ENCODE measurements at places on chromosomes 6 and 20.

DNA sequence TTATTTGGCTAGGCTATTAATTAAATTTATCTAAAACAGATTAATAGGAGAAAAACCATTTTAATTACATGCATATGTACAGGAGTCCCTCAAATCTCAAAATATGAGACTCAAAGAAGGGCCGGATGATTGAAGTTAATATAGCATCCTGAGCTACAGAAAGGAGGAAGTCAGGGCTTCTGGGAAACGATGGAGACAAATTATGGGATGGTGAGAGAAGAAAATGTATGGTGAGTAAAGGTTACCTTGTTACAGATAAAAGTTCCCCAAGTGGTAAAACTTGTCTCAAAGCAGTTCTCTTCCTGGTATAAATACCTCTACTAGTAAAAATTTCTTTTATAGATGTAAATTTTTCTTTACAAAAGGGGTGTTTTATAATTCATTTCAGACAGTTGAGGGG, 15.9 kb upstream of the BTN1A1 start:
- DNase-seq: no peak

GRCh38 chr6:33888664-33889200, 84.9 kb upstream of the MLN start:
- no peak for DNase-seq

DNA sequence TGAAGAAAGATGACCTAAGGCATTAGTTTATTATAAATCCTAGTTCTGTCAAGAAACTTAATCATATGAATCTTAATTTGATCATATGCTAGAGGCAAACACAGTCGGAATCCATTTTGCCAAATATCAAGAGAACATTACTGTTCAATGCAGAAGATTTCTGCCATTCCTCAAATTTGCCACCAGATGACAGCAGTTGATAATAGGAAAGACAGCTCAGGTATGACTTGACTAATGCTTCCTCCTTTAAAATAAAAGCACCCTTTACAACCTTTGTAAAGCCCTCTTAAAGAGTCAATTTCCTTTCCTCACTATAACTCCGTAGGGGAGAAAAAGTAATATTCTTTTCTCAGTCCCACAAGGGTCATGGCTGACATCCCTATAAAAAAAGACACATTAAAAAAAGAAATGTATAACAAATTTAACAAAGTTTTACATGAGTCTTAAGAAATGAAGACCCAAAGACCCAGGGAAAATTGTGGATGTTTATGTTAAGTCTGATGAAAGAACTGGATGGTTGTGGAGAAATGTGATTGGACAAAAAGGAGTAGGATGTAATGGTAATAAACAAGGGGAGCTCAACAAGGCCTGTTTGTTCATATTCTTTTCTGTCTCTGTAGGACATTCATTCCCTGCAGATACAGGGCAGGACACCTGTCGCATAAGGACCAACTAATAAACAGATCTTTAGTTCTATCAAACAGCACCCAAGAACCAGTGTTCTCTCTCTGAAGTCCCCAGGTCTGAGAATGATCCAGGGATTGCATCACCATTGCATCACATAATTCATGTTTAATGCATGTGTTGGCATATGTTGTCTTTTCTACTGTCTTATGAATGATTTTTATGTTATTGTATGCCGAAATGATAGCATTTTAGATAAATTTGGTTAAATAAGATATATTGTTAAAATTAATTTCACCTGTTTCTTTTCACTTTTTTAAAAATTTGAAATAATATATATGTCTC, 23.0 kb upstream of the IL17A start:
- no peak for DNase-seq

DNA sequence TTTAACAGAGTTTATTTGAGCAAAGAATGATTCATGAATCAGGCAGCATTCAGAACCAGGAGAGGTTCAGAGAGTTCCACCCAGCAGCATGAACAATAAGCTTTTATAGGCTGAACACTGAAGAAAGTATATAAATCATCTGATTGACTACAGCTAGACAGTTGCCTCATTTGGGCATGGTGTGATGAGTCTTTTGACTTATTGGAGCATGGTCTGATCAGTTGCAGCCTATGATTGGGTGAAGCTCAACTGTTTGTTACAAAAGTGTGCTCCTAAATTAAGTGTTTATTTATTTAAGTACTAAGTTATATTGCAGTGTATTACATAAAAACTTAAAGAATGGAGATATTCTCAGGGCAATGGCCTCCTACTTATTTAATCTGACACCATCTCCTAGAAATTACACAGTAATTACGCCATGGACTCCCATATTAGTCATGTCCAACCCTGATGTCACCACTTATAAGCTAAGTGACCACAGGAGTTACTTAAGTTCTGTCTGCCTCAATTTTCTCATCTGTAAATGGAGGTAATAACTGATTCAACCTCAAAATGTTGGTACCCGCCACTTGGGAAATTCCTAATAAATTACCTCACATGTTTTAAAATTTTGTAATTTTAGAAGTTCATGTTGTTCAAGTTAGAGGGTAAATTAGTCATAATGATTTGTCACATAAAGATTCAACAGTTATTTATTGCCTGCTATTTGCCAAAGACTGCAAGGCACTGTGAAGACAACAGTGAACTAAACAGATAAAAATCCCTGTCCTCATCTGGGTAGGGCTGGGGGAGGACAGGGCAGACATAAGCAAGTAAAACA, 15.2 kb upstream of the ROS1 start:
- no peak for DNase-seq

- no peak for DNase-seq
Observed at GRCh38 chr6:31687321-31687720, 6.5 kb upstream of the LY6G5C start.

DNA sequence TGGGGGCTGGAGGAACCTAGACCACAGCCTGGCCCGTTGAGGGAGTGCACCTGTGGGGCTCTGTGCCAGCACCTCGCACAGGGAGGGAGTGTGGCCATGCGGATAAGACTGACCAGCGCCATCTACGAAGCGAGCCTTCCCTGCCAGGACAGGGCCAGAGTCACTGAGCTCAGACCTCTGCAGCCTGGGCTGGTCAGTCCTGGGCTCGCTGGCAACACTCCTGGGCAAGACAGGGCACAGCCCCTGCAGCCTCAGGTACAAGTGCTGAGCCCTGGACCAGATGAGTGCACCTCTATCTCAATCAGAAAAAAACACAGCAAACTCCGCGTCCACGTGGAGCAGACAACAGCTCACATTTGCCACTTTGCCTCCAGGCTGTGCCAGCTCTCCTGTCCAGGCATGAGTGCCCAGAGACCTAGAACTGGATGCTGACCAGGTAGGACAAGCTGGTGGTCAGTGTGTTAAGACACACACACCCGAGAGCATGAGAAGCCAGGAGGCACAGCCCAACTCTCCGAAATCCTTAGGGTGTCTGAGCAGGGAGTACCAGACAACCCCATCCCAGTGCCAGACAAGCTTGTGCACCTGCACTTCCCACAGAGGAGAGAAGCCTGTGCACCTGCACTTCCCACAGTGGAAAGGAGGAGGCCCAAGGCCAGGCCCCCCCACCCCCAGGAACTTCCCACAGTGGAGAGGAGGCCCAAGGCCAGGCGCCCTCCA, 4.9 kb downstream of the ARFRP1 start:
- no peak for DNase-seq

DNA sequence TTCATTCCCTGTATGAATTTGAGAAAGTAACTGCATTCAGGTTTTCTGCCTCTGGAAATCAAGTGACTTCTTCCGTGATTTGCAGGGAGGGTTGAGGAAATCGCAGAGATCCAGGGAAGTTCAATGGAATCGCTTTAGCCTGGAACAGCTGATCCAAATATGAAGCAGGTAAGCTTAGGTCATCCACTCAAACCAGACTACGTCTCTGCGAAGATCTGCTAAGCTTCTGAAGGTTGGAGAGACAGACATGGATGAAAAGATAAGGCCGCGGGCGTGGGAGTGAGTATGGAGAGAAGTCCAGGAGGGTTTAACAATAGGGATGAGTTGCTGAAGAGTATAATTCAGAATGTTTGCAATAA, 34.2 kb upstream of the BTN3A2 start:
- DNase-seq: no peak

- no peak for DNase-seq
Observed at GRCh38 chr6:27889628-27890444, 22.4 kb downstream of the OR2B2 start.

DNA sequence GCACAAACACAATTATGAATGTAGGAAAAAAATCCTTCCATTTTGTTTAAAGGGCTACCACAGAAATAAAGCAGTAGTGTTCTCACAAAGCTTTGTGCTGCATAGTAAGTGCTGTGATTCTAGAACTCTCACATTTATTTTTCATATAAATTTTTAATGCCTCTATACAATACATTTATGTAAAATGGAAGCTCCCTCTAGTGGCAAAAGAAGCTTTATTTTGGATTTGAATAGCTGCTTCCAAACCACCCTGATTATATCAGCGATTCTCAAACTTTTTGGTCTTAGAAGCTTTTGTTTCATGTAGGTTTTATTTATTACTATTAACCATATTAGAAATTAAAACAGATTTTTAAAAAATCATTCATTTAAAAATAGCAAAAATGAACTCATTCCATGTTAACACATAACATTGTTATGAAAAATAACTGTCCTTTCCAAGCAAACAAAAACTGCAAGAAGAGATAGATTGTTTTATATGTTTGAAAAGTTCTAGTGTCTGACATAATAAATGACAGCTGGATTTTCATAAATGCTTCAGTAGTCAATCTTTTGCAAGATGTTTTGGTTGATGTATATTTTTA, 38.4 kb downstream of the HS3ST5 start:
- DNase-seq: no peak

DNA sequence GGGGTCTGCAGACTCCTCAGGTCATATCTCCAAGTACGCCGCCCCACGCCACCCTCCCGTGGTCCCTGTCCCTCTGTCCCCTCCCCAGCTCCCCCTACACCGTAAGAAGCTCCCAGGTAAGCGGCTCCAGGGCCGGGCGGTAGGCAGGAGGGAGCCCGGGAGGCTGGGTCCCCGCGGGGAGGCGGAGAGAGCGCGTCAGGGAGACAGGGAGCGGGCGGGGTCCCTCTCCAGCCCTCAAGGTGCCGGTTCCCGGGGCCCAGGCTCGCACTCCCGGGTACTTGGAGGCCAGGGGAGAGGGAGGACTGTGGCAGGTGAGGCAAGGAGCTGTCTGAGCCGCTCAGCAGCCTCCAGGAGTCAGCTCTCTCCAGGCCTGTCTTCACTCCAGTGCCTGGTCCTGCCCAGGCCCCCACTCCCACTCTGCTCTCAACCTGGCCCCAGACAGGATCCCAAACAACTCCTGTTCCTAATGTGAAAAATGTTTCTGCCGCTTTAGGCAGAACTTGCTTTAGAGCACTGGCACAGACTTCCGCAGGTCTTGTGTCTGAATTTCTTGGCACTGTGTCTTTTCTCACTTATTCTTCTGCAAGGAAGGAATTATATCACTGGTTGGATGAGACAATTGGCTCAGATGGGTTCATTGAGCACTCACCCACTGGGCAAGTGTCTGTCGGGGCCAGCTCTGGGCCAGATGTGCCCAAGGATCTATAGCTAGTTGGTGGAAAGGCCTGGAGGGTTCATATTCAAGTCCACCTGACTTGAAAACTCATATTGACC, 36.6 kb downstream of the HLA-G start:
- DNase-seq: no peak

DNA sequence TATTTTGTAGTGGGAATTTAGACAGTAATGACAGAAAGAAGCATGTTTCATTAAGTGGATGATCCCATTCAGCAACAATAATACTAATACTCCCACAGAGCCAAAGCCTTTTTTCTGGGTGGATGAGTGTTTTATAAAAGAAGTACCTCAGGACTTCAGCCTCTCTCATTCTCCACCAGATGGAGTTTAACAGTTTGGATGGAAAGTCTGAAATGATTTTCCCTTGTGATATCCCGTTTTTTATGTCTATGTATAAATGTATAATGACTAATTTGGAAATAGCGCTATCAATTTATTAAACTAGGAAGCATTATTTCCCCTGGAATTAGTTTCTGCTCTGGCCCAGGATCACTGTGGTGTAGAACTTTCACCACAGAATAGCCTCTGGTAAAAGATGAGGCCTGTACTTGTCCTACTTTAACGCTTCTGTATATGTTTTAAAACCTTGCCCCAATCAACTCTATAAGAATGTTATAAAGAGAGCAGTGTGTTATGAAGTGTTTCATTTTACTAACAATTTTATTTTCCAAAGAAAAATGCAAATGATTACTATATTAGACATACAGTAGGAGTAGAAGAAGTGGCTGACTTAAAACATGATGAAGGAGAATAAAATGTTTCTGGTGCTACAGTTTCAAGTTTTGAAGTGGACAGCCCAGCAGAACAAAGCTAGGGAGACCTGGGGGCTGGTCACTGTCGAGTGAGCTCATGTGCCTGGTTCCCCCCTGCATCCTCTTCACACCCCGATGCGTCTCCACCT, 135.6 kb downstream of the HIVEP1 start:
- no peak for DNase-seq

DNA sequence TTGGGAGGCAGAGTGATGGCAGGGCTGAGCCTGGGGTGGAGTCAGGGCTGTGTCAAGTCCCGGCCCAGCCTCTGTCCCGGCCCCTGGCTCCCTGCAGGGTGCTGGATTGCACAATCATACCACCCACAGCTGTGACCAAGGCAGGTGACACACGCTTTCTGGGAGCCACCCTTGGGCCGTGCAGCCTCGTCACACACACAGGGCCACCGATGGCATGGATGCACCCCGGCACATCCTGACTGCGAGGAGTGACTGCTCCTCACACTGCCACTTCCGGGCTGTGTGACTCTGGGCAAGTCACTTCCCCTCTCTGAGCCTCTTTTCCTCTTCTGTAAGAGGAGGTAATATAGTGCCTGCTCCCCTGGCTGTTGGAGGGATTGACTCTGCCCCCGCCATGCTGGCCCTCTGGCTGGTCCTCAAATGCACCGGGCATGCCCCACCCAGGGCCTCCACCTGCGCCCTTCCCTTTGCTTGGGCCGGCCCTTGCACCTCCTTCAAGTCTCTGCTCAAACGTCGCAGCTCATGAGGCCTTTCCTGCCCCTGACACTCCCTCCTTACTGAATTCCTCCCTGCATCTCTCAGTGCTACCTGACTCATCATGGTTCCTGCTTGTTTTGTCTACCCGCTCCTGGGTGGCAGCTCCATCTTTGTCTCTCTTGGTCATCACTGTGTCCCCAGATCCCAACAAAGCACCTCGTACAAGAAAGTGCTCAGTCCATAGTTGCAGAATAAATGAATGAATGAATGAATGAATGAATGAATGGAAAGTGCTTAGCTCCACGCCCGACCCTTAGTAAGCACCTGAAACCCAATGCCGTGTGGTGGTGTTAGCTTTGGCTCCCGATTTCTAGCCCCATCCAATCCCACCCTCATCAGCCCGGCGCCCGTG, 93.5 kb downstream of the CEBPB start:
- DNase-seq: no peak

- DNase-seq: no peak
Observed at GRCh38 chr6:133428295-133428694, 187.1 kb downstream of the EYA4 start.

- DNase-seq: no peak
Observed at GRCh38 chr6:67129780-67130179, 1422.8 kb upstream of the EYS start.

DNA sequence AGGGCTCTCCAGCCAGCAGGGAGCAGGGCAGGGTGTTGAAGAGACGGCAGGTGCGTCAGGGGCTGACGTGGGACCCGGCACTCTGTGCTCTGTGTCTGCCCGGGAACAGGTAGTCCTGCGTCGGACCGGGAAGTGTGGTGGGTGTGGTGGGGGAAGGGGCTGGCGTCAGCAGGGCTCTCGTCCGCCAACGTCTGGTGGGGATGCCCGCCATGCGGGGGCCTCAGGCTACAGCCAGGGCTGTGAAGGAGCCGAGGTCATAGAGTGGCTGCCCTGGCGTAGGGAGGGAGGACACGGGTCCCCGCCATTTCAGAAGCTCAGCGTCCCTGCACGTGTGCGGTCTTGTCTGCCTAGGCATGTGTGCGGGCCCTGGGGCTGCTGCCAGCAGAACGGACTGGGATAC, 25.3 kb downstream of the DNAJC5 start:
- DNase-seq: no peak

Data from stimulated activated CD8-positive, alpha-beta memory T cell treated with anti-CD3 and anti-CD28 coated beads, Interleukin-15, amount 100 ng/mL, for 4 hours (primary cell).